ENCODE measurements at places on chromosomes 6 and 20. TPM values are rescaled to one million over a fixed set of nuclear protein-coding genes. Genes with fewer than 3 reads are reported as not detected.
A peak's percentile ranks its signal among the peaks of the same experiment; 100 is the strongest.

- no peak for DNase-seq
Measured at GRCh38 chr6:28632326-28632851, 106.7 kb downstream of the GPX5 start.

Gene PAK1IP1
- total RNA-seq = 22.9 TPM

DNA sequence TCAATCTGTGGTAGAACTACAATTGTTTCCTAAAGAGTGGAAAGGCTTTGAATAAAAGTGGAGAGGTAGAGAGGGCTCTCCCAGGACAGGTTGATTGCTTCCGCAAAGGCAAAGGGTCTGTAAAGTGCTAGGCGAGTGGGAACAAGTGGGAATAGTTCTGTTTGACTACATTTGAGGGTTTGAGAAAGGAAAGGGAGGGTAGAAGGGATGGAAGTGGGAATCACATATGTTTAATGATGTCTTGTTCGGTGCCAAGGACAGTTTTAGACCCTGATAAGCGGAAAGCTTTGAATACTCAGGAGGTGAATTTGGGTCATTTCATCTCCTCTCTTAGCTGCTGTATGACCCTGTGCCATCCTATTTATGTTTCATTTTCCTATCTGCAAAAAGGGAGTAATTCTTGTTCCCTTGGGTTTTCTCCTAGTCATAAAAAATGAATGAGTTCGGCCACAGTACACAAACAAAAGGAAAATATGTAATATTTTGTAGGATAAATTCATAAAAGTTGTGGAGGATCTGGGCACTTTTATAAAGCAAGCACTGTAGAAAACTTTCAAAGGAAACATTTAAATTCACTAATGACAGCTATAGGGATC is 1.7 kb upstream of the PIM1 start:
- no peak for DNase-seq

Gene PRSS35
- total RNA-seq = 6.7 TPM

Gene PAX1
- total RNA-seq = not detected

Gene MEP1A
- total RNA-seq = not detected

DNA sequence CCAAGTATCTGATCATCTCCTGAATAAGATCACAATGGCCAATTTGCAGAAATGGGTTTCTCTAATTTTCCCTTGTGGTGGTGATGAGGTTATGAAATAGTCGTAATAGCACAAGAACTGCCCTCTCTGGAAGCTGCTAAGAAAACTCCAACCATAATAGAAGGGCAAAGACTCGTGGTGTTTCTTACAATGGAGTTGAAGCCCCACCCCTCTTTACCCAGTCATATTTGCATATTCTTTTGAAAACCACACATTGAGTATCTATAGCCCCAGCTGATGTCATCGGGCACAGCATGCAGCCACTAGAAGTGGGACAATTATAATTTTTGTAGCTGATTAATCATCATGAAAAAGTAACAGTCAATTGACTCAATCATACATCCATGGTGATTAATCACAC is 452.1 kb upstream of the POU3F2 start:
- DNase-seq = no peak

DNA sequence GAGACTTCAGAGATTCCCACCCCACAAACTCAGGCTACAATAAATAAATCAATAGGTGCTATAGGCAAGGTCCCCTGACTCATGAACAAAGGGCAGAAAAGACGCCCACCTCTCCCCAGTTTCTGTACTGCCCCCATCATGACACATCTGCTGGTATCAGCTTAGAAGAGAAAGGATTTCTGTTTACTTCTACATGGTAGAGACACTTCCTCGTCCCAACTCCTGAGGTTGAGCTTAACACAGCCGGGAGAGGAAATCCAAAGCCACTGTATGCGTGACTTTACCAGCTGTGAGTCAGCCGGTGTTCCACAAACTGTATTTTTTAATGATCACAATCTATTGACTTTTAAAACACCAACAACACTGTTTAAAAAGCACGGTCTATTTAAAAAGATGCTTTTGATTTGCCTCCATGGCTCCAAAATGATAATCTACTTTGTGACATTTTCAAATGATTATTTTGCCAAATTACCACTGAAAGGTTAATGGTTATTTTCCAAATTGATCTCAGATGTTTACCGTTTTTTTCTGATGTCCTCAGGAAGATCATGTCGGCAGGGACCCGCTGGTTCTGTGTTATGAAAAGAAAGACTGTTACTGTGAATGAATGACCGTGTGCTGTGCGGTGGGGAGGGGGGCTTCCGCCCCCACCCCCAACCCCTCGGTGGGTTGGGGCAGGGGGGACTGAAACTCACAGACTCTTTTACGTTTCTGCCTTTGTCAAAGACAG is 72.5 kb downstream of the ATP9A start:
- DNase-seq = peak; percentile 93

DNA sequence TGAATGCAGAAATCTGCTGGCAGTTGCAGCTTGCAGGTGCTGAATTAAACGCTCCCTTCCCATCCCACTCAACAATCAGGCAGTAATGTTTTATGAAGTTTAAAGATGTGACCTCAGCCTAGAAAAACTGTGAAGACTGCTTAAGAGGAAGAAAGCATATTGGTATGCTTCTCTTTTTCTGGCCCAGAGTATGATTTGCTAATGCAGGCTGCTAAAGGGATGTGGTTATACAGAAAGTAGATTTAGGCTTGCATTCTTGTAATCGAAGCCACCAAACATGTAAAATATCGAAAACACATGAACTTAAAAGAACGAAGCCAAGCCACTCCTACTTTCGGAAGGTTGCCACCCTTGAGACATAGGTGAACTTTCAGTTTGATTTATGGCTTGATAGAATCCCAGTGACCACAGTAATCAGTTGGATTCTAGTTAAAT is 40.7 kb downstream of the MAP3K5 start:
- DNase-seq = peak; percentile 16

Gene SLC17A2
- not detected for total RNA-seq

Gene TMEM14C
- total RNA-seq = 141 TPM

GRCh38 chr20:39117491-39117890 is 155.3 kb downstream of the DHX35 start:
- DNase-seq = peak; percentile 43

- DNase-seq = no peak
Measured at GRCh38 chr6:166364456-166364855, 18.3 kb downstream of the MPC1 start.

Gene TMEM170B
- total RNA-seq = 0.28 TPM

DNA sequence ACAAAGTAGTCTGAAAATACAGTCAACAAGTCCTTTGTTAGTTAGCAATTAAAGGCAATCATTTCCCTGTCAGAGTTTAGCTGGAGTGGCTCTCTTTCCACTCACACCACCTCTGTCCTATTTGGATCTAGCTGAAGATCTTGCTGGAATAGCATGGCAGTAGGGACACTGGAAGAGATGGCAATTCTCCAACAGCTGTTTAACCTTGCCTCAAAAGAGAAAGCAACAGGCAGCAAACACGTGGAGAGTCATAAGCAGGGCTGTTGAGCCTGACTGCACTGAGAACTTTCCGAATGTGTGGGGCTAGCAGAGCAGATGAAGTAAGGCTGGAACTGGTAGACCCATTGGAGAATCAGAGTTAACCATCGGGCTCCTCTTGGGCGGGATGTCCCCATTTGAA is 38.0 kb upstream of the PRSS35 start:
- DNase-seq = peak; percentile 34

GRCh38 chr6:126721581-126722160 is 381.8 kb downstream of the CENPW start:
- peak; percentile 95 for DNase-seq

DNA sequence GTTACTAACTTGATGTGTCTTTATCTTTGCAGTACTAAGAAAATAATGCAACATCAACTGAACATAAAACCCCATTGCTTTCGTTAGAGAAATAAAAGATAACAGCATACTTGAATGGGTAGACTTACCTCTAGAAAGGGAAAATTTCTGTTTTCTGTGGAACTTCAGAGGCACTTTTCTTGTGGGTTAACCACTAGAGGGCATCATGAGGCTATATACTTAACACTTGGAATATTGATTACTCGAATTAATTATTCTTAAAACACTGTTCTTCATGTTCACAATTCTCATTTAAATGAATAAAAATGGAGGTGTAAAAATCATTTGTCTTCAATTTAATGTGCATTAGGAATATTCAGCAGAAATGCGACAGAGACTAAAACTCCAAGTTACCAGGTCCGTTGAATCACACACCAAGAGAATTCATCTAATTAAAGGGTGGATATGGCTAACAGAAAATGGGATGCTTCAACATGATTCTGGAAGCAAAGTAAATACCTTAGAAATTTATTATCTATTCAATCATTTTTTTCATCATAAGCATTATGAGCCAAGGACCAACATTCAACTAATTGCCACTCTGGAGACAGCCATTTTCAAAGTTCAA is 330.8 kb upstream of the PREP start:
- peak; percentile 60 for DNase-seq

DNA sequence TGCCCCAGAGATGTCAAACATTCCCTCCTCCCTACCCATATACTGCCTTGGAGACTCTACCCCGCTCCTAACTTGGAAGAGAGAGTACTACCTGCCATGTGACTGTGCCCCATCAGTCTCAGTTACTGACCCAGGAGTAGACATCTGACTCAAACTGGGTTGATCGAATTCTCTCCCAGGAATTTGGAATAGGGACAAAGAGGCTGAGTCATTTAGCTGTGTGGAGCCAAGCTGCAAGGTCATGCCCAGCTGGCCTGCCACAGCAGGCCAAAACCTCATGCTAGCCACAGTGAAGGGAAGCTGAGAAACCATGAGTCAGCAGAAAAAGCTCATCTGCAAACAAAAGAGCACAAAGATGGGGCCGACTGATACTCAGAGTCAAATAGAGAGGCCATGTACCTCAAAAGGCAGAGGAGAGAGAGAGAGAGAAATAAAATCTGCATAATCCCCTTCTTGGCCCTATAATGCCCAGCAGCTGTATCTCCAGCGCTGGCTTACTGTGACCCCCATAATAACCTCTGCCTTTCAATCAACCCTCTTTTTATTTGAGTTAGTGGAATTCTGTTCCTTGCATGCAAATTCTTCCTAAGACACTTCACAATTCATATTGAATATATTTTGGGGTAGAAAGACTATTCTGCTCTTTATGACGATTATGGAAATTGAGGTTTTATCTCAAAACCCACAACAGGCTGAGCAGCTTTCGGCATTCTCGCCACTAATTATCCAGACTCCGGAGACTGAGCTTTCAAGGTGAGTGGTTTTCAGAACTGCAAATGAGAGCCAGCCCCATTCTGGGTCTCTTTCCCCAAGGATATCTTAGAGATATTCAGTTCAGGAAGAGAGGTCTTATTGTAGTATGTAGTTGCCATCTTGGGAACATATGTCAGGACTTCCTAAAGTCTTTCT is 21.4 kb upstream of the AKIRIN2 start:
- peak; percentile 95 for DNase-seq

DNA sequence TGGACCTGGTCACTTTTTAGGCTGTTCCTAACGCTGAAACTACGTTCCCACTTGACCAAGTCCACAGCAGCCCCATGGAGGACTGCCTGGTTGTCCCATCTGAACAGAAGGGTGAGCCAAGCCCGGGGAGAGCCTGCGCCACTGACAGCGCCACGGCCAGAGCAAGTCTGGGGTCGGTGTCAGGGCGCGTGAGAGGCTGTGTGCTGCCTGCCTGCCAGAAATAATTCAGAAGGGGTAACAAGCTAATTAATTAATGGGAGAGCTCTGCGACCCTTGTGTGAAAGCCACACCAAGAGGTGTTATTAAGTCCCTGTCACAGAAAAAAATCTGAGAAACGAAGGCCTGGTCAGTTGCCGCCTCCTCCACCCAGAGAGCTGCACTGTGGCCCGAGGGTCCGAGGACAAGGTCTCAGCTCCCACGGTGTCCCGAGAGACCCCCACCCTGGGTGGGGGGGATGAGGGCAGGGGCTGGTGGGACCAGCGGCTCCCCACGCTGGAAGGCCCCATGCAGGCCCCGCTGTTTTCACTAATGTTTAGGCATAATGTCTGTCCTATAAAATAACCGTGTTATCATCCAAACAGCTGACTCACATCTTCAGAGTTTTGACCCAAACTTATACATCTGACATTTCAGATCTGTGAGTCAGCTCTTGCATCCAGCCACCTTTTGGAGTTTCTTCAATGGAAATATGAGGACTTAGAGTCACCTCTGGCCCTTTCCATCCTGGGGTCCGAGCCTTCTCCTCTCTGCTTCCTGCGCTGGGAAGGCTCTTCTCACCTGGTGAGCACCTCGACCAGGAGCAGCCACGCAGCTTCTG is 58.5 kb downstream of the DLL1 start:
- DNase-seq = peak; percentile 62

Gene C6orf163
- 1.7 TPM for total RNA-seq

Gene PCK1
- total RNA-seq = not detected

GRCh38 chr6:109793792-109794191 is 102.7 kb downstream of the FIG4 start:
- peak; percentile 98 for DNase-seq

DNA sequence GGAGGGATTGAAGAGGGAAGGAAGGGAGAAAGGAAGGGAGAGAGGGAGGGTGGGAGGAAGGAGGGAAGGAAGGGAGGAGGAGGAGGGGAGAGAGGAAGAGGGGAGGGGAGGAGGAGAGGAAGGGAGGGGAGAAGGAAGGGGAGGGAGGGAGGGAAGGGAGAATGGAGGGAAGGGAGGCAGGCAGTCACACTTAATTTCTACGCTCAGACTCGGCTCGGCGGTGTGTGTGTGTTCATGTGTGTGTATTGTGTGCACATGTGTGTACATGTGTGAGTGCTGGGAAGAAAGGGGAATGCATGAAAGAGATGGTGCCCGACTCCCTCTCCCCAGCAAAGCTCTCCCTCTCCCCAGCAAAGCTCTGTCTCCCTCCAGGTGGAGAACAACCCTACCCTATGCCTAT is 79.1 kb upstream of the AFDN start:
- no peak for DNase-seq

- DNase-seq = no peak
Measured at GRCh38 chr20:25848222-25848621, 151.6 kb upstream of the ZNF337 start.

- no peak for DNase-seq
Measured at GRCh38 chr20:45047581-45048119, 53.3 kb downstream of the KCNS1 start.

Gene C20orf96
- 1.1 TPM for total RNA-seq

Gene WFDC10B
- not detected for total RNA-seq

Gene PBOV1
- not detected for total RNA-seq

DNA sequence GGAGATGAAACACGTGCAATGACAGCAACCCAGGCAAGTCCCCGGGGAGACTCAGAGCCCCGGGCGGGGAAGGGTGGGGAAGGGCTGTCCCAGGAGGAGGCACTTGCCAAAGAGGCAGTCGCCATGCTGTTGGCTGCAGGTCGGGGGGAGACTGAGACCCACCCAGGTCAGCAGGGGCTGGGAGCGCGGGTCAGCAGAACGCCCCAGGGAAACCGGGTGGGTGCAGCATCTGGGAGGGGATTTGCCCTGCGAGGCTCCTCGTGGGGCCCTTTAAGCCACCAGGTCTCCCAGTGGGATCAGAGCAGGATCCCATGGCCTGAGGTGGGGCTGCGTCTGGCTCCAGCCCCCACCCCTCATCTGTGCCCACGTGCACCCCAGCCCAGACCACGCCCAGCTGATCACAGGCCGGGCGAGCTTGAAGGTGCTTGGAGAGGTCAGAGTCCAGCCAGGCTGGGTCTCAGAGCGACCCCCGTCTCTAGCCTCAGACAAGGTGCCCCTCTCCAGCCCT is 65.5 kb downstream of the YTHDF1 start:
- no peak for DNase-seq

Gene SLC32A1
- total RNA-seq = not detected

Gene PDYN
- total RNA-seq = not detected

GRCh38 chr6:143973097-143973966 is 34.7 kb downstream of the PLAGL1 start:
- DNase-seq = no peak

- no peak for DNase-seq
Measured at GRCh38 chr6:90581146-90581545, 5.7 kb downstream of the MAP3K7 start.
